ENCODE measurements at places on chromosomes 12 and 14.

DNA sequence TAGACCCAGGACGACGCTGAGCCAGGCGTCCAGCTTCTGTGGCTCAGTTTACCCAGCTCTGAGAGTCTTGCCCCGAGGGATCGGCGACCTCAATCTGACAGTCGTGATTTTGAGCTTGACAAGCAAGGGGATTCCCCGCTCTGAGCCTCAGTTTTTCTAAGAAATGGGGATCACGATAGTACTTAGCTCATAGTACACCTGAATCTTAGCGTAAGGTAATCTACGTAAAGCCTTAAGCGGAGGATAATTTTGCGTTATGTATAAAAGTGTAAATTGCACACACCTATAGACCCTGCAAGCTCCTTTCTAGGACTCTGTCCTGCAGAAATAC, 285 bp downstream of the MVK start:
- DNase-seq: no peak

DNA sequence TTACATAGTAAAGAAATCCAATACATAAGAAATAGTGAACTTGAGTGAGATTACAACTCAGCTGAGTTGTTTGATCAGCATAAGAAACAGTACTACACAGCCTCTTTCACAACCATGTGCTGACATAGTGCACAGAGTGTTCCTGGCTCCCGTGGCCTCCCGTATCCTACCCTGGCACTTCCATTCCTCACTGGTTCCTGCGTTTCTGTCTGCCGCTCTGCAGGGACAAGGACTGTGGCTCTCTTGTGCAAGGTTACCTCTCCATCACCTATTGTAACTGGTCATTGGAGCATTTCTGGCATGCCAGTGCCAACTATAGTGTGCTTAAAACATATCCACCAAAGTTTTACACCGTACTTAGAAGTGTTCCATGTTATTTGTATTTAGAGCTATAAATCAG, 46.3 kb upstream of the PCED1B start:
- peak; percentile 28 for DNase-seq

GRCh38 chr14:34423445-34423844, 38.6 kb downstream of the SPTSSA start:
- no peak for DNase-seq

DNA sequence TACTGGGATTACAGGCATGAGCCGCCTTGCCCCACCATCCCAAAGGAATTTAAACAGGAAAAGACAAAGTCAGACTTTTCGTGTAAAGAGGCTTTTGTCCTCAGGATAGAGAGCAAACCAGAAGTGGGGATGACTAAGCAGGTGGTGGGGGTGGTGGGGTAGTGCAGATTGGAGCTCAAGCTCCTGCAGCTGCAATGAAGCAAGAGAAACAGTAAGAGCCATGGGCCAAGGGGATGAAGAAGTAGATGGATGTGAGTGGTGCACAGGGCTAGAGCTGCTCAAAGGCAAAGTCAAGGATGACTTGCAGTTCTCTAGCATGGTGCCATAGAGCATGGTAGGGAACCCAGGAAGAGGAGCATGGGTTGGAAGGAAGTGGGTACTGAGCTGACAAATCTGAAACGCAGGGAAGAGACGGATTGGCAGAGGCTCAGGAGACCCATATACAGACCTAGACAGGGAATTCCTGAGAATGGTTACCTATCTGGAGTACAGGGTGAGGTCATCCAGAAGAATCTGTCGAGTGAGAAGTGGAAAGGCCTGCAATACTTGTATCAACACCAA, 11.4 kb upstream of the RNF34 start:
- DNase-seq: peak; percentile 92

DNA sequence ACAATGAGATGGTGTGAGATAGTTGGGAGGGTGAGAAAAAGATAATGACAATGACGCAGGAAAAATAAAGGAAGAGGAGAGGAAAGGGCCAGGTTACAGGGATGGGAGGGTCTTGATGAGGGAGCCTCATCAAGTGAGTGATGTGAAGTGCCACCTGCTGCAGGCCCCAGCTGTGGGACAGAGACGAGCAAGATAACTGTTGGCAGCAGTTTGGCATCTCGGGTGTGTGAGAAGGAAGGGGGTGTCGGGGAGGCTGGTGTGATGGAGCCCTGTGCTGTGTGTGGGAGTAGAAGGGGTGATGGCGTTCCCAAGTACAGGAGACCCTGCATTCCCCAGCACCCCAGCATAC, 11.4 kb upstream of the TAC3 start:
- DNase-seq: no peak

- no peak for DNase-seq
Measured at GRCh38 chr12:28878629-28879028, 270.4 kb upstream of the FAR2 start.

- DNase-seq: peak; percentile 47
Measured at GRCh38 chr12:6603095-6603567, 4.0 kb downstream of the CHD4 start.
